Memory B cell (primary cell): ENCODE measurements at places on chromosomes 5 and 9.
A peak's percentile ranks its signal among the peaks of the same experiment; 100 is the strongest.

DNA sequence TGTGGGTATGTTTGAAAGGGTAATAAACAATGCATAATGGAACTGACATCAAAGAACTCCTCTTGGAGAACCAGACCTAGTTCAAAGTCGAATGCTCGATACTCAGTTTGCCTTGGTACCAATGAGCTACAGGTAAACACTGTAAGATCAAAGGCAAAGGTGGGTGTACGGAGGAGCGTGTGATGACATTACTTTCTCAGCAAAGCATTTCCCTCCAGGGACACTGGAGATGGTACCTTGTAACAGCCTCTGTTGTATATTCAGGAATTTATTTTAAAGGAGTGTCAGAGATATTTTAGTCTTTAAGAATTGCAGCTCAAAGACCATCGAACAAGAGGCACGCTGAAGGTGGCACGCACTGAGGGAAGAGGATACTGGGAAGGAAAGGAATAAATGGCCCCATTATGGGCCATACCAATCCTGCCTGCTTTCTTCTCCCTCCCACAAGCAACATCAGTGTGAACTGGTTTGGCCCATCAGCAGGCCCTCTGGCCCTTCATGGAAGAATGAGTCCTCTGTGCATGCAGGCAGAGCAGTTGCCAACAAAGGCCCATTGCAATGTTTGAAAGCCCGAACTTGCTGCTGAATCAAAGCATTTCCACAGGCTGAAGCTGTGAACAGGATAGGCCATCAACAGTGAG is 410.2 kb downstream of the ACTL7B start:
- H3K27me3 ChIP-seq = no peaks in the 10 kb centered on the region
- no peak overlapping the region for H3K4me3 ChIP-seq
- no peaks in the 10 kb centered on the region for H3K4me1 ChIP-seq
- no peak for DNase-seq
- no peak overlapping the region for H3K27ac ChIP-seq

DNA sequence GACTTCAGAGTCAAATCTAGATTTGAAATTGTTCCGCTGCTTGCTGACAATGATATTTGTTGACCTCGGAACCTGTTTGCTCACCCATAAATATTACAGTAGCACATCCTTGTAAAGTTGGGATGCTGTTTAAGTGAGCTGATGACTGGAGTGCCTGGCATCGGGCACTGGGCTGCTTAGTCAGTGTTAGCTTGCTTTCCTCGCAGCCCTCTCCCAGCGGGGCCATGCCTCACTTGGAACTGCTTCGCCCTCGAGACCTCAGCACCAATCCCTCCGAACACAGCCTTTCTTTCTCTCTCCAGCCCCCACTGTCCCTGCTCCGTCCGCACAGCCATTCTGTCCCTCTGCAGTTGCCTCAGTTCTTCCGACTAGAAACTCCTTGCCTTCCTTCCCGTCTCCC is 23.4 kb downstream of the RNF44 start:
- H3K4me1 ChIP-seq = peaks cover 14% of the 10 kb centered on the region
- DNase-seq = no peak
- no peaks in the 10 kb centered on the region for H3K36me3 ChIP-seq
- H3K27me3 ChIP-seq = no peaks in the 10 kb centered on the region
- no peak overlapping the region for H3K27ac ChIP-seq
- H3K4me3 ChIP-seq = no peak overlapping the region

DNA sequence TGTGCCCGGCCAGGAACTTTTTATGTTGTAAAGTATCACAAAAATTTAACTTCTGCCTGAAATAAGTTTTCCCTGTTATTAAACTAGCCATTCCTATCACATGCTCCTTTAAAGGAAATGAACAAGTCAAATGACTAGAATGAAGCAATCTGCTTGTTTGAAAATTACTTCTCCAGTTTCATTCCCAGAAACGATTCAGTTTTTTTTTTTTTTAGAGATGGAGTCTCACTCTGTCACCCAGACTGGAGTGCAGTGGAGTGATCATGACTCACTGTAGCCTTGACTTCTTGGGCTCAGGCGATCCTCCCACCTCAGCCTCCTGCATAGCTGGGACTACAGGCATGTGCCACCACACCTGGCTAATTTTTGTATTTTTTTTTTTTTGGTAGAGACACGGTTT is 13.3 kb upstream of the GNG10 start:
- no peak overlapping the region for H3K4me3 ChIP-seq
- peaks cover 13% of the 10 kb centered on the region for H3K36me3 ChIP-seq
- no peaks in the 10 kb centered on the region for H3K4me1 ChIP-seq

GRCh38 chr9:37302277-37302676 is 120.2 kb upstream of the GRHPR start:
- peaks cover 47% of the 10 kb centered on the region for H3K4me1 ChIP-seq
- H3K36me3 ChIP-seq = peaks cover 21% of the 10 kb centered on the region
- H3K4me3 ChIP-seq = peak overlapping the region; percentile 56
- H3K27ac ChIP-seq = peak overlapping the region; percentile 74
- DNase-seq = no peak
- no peaks in the 10 kb centered on the region for H3K27me3 ChIP-seq

- H3K4me1 ChIP-seq = peaks cover 8% of the 10 kb centered on the region
- DNase-seq = no peak
- H3K27ac ChIP-seq = peak overlapping the region; percentile 33
- peak overlapping the region; percentile 85 for H3K4me3 ChIP-seq
- H3K27me3 ChIP-seq = peaks cover 9% of the 10 kb centered on the region
- peaks cover 3% of the 10 kb centered on the region for H3K36me3 ChIP-seq
These were observed 17.1 kb downstream of the F2R start for GRCh38 chr5:76733049-76733417.

DNA sequence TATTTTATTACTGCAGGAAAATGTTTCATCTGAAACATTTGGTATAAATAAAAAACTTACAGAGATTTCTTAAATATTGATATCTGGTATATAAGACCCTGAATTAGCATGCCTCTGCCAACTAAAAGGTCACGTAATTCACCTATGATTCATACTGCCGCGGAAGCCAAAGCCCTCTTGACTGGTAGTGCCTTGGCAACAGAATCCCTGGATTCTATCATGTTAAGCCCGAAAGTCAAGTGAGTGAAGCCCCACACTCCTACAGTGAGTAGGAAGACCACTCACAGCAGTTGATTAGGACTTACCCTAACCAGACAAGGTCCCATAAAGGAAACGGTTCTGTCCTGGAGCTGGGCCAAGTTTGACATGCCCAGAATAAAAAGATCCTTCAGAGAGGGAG is 175.6 kb upstream of the NREP start:
- H3K4me1 ChIP-seq = no peaks in the 10 kb centered on the region
- H3K27ac ChIP-seq = no peak overlapping the region
- no peaks in the 10 kb centered on the region for H3K36me3 ChIP-seq
- DNase-seq = no peak
- H3K27me3 ChIP-seq = peaks cover 7% of the 10 kb centered on the region
- no peak overlapping the region for H3K4me3 ChIP-seq

- H3K27me3 ChIP-seq = peaks cover 4% of the 10 kb centered on the region
- H3K27ac ChIP-seq = no peak overlapping the region
- H3K4me1 ChIP-seq = peaks cover 7% of the 10 kb centered on the region
These were observed 171.0 kb downstream of the DAB2IP start for GRCh38 chr9:121822093-121823085.

- peaks cover 7% of the 10 kb centered on the region for H3K27me3 ChIP-seq
- H3K4me1 ChIP-seq = no peaks in the 10 kb centered on the region
- H3K4me3 ChIP-seq = no peak overlapping the region
- H3K27ac ChIP-seq = no peak overlapping the region
- peaks cover 2% of the 10 kb centered on the region for H3K36me3 ChIP-seq
These were observed 36.3 kb upstream of the FBXL17 start for GRCh38 chr5:108418197-108418596.

- no peak overlapping the region for H3K27ac ChIP-seq
- H3K4me1 ChIP-seq = peaks cover 11% of the 10 kb centered on the region
- H3K27me3 ChIP-seq = peaks cover 24% of the 10 kb centered on the region
- DNase-seq = no peak
- peak overlapping the region; percentile 22 for H3K4me3 ChIP-seq
These were observed 11.5 kb downstream of the SARDH start for GRCh38 chr9:133726401-133727276.

DNA sequence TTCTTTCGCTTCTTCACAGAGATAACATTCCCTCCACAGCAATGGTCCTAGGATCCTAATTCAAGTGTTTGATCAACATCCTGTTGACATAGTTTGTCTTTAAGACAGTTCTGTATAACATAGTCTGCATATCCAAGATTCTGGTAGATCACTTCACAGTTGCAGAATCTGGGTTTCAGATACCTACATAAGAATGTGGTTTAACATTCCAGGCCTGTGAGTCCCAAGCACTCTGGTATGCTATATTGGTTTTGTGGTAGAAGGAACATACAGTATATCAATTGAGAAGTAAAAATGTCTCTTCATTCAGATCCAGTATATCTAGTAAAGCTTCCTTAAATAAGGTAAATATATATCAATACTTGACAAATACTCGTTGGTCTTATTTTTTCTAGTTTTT is 914.2 kb upstream of the CDH6 start:
- H3K4me3 ChIP-seq = no peak overlapping the region
- H3K4me1 ChIP-seq = no peaks in the 10 kb centered on the region
- H3K27ac ChIP-seq = no peak overlapping the region
- no peaks in the 10 kb centered on the region for H3K36me3 ChIP-seq

DNA sequence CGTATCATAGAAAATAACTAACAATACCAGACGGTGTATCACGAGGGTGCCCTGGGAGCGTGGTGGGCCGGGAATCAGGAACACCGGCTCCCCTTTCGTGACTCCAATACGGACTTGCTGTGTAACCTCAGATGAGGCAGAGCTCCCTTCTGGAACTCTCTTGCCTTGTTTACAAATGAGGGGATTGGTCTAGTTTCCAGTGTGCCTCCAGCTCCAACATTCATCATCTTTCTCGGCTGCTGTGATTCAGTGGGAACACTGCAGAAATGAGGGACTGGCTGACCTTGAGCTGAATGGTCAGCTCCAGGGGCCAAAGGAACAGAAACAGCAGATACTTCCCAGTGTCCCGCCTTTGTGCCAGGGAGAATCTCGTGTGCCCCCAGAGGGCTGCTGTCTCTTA is 22.6 kb upstream of the TGFBI start:
- H3K27me3 ChIP-seq = peaks cover 3% of the 10 kb centered on the region
- no peaks in the 10 kb centered on the region for H3K36me3 ChIP-seq
- no peaks in the 10 kb centered on the region for H3K4me1 ChIP-seq
- no peak overlapping the region for H3K27ac ChIP-seq
- no peak for DNase-seq

- H3K36me3 ChIP-seq = peaks cover 8% of the 10 kb centered on the region
- no peaks in the 10 kb centered on the region for H3K27me3 ChIP-seq
- DNase-seq = no peak
- H3K4me3 ChIP-seq = no peak overlapping the region
- H3K27ac ChIP-seq = no peak overlapping the region
These were observed 23.1 kb downstream of the TICAM2 start for GRCh38 chr5:115579216-115579615.

- no peak for DNase-seq
- H3K27me3 ChIP-seq = peaks cover 11% of the 10 kb centered on the region
- no peaks in the 10 kb centered on the region for H3K4me1 ChIP-seq
- H3K4me3 ChIP-seq = no peak overlapping the region
- no peaks in the 10 kb centered on the region for H3K36me3 ChIP-seq
These were observed 9.5 kb downstream of the HK3 start for GRCh38 chr5:176889321-176890280.

DNA sequence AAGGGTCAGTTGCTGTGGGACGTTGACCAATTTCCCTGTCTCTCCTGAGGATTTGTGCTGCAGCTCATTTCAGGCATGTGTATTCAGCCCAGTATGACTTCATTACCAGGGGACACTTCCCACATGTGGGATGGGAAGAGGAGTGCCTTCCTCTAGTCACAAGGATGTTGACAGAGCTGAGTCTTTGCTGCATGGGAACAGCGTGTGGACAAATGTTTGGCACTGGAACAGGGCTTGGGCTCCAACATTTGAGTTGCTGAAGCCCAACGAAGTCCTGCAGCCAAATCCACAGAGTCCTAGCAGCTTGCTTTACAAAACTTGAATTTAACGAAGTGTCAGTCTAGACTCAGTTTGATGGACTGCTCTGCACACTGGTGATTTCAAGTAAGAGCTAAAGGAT is 283.2 kb downstream of the SH3GL2 start:
- H3K27ac ChIP-seq = no peak overlapping the region
- no peaks in the 10 kb centered on the region for H3K27me3 ChIP-seq
- DNase-seq = no peak
- no peaks in the 10 kb centered on the region for H3K4me1 ChIP-seq
- no peak overlapping the region for H3K4me3 ChIP-seq
- no peaks in the 10 kb centered on the region for H3K36me3 ChIP-seq

- no peak for DNase-seq
- no peak overlapping the region for H3K4me3 ChIP-seq
- H3K36me3 ChIP-seq = no peaks in the 10 kb centered on the region
- no peaks in the 10 kb centered on the region for H3K4me1 ChIP-seq
- H3K27ac ChIP-seq = no peak overlapping the region
- H3K27me3 ChIP-seq = no peaks in the 10 kb centered on the region
These were observed 40.4 kb downstream of the SAR1B start for GRCh38 chr5:134592141-134592746.
